Lung (tissue), 17 donors: ENCODE measurements at places on chromosomes 6 and 20. TPM values are rescaled to one million over a fixed set of nuclear protein-coding genes. Genes with fewer than 3 reads are reported as not detected.

COL20A1 gene
- total RNA-seq: not detected

SYS1 gene
- total RNA-seq: 45.5 TPM

BPIFB1 gene
- 445 TPM for total RNA-seq

DHX35 gene
- total RNA-seq: 10.1 TPM

SPATA2 gene
- total RNA-seq: 4.2 TPM

GHRH gene
- not detected for total RNA-seq

- no peak for DNase-seq
- no peaks in the 10 kb centered on the region for H3K36me3 ChIP-seq
- H3K27ac ChIP-seq: no peak overlapping the region
- H3K27me3 ChIP-seq: no peaks in the 10 kb centered on the region
- H3K4me3 ChIP-seq: no peak overlapping the region
- no peaks in the 10 kb centered on the region for H3K4me1 ChIP-seq
Observed at GRCh38 chr20:39412091-39412490, 449.9 kb downstream of the DHX35 start.

- H3K4me1 ChIP-seq: peaks cover 7% of the 10 kb centered on the region
- H3K4me3 ChIP-seq: no peak overlapping the region
- H3K27ac ChIP-seq: no peak overlapping the region
- no peaks in the 10 kb centered on the region for H3K27me3 ChIP-seq
- H3K36me3 ChIP-seq: no peaks in the 10 kb centered on the region
Observed at GRCh38 chr6:9307786-9308185, 872.4 kb upstream of the SLC35B3 start.

DNA sequence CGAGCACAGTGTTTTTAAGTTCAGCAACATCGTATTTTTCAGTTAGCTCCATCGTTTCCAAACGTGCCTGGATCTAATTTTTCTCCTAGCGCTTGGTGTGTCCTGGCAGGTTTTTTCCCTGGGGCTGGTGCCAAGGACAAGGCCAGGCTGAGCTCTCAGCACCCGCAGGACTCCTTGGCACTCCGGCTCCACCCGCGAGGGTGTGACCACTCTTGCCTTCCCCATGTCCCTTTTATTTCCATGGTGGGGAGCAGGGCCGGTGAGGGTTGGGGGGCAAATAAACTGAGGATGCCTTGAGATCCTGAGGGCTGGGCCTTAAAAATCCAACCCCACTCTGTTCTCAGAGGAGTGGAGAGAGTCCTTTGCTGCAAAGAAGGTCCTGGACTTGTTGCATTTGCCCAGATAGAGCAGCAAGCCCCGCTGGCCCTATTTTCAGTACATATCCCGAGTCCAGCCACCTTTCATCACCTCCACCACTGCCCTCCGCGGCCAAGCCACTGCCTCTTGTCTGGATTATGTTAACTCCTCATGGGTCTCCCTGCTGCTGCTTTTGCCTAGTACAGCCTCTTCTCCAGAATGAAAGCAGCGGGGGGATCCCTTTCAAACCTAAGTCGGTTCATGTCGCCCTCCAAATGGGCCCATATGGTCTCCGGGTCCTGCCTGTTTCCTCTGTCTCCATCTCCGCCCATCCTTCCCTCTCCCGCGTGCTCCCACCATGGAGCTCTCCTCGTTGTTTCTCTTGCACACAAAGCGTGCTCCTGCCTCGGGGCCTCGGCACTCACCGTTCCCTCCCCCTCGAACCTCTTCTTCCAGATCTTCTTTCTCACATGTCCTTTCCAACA is 4.5 kb upstream of the RAB44 start:
- no peak for DNase-seq
- no peaks in the 10 kb centered on the region for H3K27me3 ChIP-seq
- H3K4me1 ChIP-seq: no peaks in the 10 kb centered on the region

DNA sequence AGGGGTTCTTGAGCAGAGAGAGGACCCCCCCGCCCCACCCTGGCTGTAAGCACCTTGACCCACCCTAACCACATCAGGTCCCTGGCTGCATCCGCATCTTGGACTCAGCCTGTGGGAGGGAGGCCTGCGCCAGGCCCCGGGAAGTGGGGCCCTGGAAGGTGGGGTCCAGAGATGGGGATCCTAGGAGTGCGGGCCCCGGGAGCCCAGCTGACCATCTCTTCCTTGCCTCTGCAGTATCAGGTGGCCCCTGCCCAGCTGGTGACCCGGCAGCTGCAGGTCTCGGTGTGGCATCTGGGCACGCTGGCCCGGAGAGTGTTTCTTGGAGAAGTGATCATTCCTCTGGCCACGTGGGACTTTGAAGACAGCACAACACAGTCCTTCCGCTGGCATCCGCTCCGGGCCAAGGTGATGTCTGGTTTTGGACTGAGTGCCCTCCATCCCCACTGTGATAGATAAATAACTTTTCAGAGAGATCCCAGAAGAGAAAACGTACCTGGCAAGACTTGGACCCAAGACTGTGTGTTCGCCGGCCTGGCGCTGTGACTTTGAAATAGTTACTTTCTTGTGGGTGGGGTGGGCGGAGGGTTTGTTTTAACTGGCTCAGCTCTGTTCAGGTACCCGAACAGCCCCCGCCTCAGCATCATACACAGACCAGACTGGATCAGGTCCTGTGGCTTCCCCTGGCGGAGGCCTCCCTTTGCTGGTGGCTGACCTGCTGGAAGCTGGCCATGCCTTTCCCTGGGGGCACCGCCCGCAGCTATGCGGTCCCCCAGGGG is 62.0 kb downstream of the EZR start:
- H3K4me1 ChIP-seq: peaks cover 2% of the 10 kb centered on the region
- no peaks in the 10 kb centered on the region for H3K36me3 ChIP-seq
- H3K4me3 ChIP-seq: no peak overlapping the region
- H3K27me3 ChIP-seq: no peaks in the 10 kb centered on the region

- H3K27me3 ChIP-seq: no peaks in the 10 kb centered on the region
- DNase-seq: no peak
- peaks cover 4% of the 10 kb centered on the region for H3K4me1 ChIP-seq
- H3K27ac ChIP-seq: no peak overlapping the region
Observed at GRCh38 chr20:13659288-13659687, 20.6 kb upstream of the TASP1 start.

GRCh38 chr6:74705451-74705850 is 500.4 kb downstream of the COL12A1 start:
- no peaks in the 10 kb centered on the region for H3K4me1 ChIP-seq
- H3K4me3 ChIP-seq: no peak overlapping the region
- no peak for DNase-seq

- peaks cover 3% of the 10 kb centered on the region for H3K4me1 ChIP-seq
- H3K36me3 ChIP-seq: no peaks in the 10 kb centered on the region
- no peak overlapping the region for H3K4me3 ChIP-seq
- H3K27ac ChIP-seq: peak overlapping the region; percentile 48
- DNase-seq: no peak
- H3K27me3 ChIP-seq: no peaks in the 10 kb centered on the region
Observed at GRCh38 chr20:64040231-64041039, 4.5 kb downstream of the C20orf204 start.

DNA sequence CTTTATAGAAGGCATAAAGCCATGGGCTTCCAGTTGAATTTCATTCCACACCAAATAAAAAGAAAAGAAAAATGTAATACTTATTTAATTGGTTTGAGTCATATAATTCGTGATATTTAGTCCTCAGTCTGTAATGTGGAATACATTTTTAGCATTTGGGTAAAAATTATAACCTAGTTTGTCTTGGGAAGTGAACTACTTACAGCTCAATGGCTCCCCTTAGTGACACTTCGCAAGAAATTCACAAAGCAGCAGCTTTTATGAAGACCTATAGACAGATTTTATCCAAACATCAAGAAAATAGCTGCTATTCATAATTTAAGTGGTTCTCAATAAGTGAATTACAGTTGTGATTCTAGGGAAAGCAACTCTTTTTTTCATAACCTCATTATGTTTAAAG is 72.1 kb downstream of the RSPO3 start:
- H3K4me1 ChIP-seq: peaks cover 40% of the 10 kb centered on the region
- H3K27me3 ChIP-seq: no peaks in the 10 kb centered on the region
- peak; percentile 65 for DNase-seq
- no peaks in the 10 kb centered on the region for H3K36me3 ChIP-seq
- no peak overlapping the region for H3K27ac ChIP-seq
- H3K4me3 ChIP-seq: no peak overlapping the region
